ENCODE measurements at places on chromosomes 3 and 15.

DNA sequence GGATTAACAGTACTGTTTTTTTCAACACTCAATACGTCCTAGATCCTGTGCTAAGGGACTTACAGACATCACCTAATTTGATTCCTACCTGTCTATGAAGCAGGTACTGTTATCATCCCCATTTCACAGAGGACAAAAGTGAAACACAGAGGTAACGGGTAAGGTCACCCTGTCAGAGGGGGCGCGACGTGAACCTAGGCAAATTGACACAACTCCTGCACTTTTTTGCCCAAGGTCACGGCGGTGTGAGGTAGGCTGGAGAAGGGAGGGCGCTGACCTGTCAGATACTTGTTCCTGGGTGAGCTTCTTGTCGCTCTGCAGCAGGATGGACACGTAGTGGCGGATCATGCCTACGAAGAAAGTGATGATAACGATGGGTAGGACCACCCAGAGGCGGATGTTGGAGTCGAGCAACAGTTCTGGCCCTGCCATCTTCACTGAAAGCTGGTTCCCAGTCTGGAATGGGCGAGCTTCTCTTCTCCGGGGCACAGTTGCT is 363 bp downstream of the EMC3 start:
- no peak for DNase-seq

DNA sequence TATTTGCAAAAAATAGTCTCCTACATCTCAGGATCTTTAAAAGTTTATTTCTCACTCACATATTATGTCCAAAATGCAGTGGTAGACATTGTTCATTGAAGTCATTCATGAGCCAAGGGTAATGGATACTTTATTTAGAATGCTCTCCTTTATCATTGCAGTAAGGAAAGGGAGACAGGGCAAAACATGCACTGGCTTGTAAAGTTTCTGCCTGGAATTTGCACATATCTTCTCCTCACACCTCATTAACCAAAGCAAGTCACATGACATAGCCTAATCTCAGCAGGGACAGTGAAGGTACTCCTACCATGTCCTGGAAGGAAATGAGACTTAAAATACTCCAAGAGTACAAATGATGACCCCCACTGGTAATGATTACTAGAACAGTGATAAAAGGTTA is 333.7 kb upstream of the EPHA3 start:
- no peak for DNase-seq

- DNase-seq: no peak
Observed at GRCh38 chr3:38111696-38112377, 25.1 kb downstream of the ACAA1 start.

DNA sequence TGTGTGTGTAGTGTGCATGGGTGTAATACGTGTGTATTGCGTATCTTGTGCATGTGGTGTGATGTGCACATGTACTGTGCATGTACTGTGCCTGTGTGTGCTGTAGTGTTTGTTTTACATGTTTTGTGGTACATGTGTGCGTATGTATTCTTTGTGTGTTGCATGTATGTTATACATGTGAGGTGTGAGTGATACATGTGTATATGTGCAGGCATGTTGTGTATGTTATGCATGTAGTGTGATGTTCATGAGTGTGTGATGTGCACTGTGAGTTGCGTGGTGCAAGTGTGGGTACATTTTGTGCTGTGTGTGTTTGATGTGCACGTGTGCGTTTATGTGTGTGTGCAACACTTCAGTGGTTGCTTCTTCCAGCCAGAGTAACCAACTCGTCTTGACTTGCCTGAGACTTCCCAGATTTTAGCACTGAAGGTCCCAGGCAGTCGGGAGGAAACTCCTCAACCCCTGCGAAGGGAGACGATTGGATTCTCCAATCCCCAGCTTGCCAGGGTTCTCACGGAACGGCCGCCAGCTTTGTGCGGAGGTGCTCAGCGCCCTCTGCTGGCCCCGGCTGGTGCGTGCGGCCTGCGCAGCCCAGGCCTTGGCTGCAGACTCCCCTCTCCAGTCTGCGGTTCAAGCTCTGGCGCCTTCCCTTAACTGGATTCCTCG is 3.6 kb downstream of the GALNT15 start:
- peak; percentile 27 for DNase-seq

DNA sequence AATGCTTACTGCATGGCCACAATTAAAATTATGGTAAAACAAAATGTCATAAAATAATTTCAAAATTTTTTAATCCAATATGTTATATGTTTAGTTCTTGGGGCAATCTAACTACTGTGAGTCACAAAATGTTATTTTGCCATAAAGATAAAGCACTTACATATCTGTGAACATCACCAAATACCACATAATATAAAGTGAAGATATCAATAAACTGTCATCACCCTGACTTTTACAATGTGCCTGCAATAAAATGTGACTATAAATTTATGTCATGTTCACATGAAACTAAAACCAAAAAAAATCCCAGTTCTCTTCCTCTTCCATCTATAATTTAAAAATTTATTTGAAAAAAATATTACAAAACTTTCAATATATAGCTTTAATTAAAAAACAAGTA is 191.8 kb downstream of the TBC1D5 start:
- DNase-seq: no peak

DNA sequence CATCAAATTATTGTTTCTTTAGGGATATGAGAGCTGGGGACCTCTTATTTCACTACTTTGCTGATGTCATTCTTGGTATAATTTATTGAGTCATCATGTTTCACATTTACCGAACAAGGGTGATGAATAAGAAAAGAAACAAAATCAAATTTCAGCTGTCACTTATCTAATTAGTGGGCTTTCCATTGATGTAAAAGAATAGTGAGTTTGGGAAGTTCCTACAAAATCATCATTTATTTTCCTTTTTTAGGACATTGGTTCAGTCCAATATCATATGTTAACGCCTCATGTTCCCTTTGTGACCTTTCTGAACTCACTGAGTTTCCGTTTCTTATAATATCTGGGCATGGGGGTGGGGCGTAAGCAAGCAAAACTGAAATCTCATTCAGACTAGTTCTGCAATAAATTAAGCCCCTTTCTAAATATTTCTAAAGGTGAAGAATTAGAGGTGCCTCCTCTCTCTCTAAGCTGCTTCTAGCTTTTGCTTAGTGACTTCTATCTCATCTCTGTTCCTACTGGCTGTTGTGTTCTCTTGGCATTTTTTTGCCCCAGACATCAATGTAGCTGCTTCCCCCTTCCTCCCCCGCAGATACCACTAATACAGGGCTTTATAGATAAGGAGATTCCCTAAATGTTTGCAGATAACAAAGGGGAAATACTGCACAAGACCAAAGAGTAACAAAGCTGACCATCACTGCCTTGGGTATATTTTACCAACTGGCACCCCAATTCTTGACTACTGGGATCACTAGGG is 238.0 kb upstream of the CTNNB1 start:
- no peak for DNase-seq
